ENCODE measurements at places on chromosomes 3 and 15. TPM values are rescaled to one million over a fixed set of nuclear protein-coding genes. Genes with fewer than 3 reads are reported as not detected.

The TLR9 gene
- not detected for polyA plus RNA-seq

The WDR93 gene
- polyA plus RNA-seq: 0.16 TPM

The ANO10 gene
- 8.7 TPM for polyA plus RNA-seq

The C3orf20 gene
- not detected for polyA plus RNA-seq

The CCR8 gene
- 1.1 TPM for polyA plus RNA-seq

GRCh38 chr3:25686766-25687165 lies 22.1 kb upstream of the TOP2B start:
- DNase-seq: no peak

- DNase-seq: no peak
Measured at GRCh38 chr15:66598095-66598815, 32.5 kb upstream of the LCTL start.

GRCh38 chr3:123129092-123129491 lies 62.3 kb downstream of the PDIA5 start:
- DNase-seq: no peak

GRCh38 chr3:8584661-8585060 lies 59.9 kb downstream of the SSUH2 start:
- DNase-seq: no peak

GRCh38 chr3:187931101-187931500 lies 185.8 kb upstream of the BCL6 start:
- DNase-seq: no peak

DNA sequence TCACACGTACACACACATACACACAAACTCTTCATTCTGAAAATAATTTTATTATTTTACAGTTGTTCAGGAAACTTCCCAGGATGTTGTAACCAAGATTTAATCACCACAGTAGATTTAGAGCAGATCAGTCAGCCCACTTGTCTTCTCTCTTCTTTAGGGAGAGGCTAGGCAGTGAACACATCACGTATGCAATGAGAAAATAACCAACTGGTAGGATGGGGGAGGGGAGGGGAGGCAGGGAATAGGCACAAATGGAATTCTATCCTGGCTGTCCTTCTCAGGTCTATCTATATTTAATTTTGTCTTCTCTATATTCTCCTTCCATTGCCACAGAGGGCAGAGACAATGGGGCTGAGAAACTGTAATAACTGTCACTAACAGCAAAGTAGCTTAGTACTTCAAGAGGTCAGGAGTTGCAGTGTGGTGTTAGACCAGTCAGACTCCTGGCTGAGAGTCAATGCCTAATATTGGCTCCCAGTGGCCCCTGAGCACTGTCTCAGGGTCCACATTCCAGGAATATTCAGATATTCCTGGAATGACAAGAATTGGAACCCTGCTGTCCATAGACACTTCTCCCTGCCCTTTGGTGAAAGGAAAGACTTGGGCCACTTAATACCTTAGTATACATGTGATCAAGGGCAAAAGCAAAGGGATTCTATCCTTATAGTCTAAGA lies 2.6 kb upstream of the HCLS1 start:
- no peak for DNase-seq

DNA sequence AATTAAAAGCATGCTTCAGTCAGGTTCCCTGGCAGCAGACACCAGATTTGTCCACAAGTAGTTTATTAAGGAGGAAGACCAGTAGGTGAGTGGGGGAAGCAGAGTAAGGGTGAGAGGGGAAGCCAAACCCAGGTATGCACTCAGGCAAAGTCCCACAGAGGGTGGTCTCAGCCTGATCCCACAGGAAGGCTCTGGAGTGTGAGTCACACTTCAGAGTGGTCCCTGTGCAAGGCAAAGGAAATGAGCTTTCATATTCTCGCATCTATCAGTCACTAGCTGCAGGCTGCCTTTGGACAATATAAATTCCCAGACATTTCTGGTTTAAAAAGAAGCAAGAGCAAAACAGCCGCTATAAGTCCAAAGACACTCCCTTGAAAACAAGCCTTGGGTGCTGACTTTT lies 78.5 kb downstream of the TRANK1 start:
- no peak for DNase-seq

All from immature natural killer cell (primary cell).